Right cardiac atrium (tissue), 5 donors: ENCODE measurements at places on chromosomes 5 and 9. TPM values are rescaled to one million over a fixed set of nuclear protein-coding genes. Genes with fewer than 3 reads are reported as not detected.

The CCDC171 gene
- 0.61 TPM for polyA plus RNA-seq

The DIPK1B gene
- polyA plus RNA-seq: 42.7 TPM

The POU5F2 gene
- polyA plus RNA-seq: 0.16 TPM

The LPAR1 gene
- 14.2 TPM for polyA plus RNA-seq

The FRMPD1 gene
- 0.59 TPM for polyA plus RNA-seq

The ERAP2 gene
- 0.81 TPM for polyA plus RNA-seq

The GRM6 gene
- under 0.01 TPM for polyA plus RNA-seq

The KDM3B gene
- polyA plus RNA-seq: 22.8 TPM

The ZNF354B gene
- 4.1 TPM for polyA plus RNA-seq

The DRD1 gene
- polyA plus RNA-seq: not detected

The NR5A1 gene
- polyA plus RNA-seq: not detected
